ENCODE measurements at places on chromosomes 12 and 14.

DNA sequence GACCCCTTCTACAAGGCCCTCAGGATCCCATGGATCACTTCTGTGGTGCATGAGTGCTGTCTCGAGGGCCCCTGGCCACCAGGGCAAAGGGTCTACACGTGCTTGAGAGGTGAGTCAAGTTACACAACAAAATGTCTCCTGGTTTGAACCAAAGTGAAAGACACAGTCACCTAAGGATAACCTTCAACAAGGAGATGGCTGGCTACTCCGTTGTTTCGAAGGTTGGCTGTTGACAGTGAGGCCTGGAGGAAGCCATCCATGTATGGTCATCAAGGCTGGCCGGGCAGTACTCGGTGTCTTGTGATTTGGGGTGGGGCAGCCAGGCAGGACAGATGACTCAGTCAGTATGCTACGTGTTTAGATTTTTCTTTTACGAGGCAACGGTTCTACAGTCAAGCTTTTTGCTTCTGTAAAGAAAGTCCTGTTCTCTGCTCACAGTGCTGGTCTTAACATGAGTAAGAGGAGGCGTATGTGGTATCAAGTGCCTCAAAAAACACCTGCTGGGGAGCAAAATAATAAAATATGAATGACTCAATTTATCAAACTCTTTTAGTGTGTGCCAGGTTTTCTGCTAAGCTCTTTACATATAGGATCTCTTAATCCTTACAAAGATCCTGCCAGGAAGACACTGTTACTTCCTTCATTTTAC, 18.0 kb upstream of the NT5DC3 start:
- no peak for DNase-seq

DNA sequence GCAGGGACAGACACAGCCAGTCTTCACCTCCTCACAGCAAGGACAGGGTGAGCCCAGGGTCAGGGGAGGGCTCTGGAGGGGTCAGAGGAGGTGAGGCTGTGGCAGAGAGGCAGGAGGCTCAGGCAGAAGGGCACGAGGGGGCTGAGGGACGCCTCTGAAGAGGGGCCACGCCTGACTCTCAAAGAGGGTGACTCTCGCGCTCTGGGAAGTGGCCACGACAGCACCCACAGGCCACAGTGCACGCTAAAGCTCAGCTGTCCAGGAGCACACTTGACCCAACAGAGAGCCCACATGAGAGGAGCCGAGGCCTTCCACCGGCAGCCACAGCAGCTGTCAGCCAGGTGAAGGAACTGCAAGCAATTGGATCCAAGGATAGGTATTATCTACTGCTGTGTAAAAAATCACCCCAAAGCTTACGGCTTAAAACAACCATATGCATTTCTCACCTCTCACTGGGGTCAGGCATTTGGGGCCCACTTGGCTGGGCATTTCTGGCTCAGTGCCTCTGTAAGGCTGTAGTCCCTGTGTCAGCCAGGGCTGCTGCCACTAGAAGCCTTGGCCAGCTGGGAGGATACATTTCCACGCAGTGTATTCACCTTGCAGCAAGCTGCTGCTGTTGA, 27.8 kb downstream of the SLC6A12 start:
- no peak for DNase-seq

DNA sequence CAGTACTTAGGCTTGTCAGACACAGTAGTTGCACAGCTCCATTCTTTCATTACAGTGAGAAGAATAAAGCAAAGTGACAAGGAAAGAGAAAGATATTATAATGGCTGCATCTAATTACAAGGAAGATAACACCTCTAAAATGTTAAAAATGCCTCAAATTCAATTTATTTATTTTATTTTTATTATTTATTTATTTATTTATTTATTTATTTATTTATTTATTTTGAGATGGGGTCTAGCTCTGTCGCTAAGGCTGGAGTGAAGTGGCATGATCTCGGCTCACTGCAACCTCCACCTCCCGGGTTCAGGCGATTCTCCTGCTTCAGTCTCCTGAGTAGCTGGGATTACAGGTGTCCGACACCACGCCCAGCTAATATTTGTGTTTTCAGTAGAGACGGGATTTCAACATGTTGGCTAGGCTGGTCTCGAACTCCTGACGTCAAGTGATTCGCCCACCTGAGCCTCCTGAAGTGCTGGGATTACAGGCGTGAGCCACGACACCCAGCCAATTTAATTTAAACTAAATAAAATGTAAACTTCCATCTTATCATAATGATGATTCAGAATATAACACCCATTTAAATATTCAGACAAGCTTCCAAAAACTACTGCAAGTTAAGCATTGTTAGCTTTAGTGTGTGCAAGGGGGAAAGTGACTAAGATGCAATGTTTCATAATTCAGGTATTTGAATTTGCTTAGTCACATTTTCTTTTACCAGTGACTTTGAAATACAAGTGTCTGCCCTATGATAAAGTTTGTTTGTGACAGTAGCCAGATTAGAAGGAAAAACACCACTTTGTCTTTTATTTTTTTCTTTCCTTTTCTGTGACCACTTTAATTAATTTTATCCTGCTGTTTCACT, 2.4 kb upstream of the CFAP54 start:
- no peak for DNase-seq

- DNase-seq = no peak
Measured at GRCh38 chr12:1744932-1745331, 54.1 kb downstream of the ADIPOR2 start.

DNA sequence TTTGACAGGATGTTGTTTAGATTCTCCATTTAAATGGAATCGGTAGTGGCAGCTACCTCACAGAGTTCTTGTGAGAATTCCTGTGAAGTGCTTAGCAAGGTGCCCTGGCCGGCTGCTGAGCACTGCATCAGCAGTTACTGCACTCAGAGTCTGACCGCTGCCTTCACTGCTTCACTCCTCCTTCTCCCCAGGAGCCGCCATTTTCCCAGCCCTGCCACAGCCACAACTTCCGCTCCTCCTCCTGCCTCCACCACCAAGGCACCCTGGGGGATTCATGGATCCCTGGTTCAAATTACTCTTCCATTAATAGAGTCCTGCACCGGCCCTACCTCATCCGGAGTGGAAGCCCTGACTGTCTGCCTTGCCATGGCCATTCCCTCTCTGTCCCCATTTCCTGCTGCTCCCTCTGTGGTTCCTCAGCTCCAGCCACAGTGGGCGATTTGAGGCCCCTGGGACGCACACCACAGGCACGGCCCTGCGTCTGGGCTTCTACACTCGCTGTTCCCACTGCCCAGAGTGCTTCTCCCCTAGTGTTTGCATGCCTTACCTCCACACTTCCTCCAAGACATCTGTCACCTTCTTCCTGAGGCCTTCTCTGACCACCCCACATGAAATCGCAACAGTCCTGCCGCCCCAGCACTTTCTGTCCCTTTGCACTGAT, 210.3 kb downstream of the IPO8 start:
- DNase-seq = no peak

GRCh38 chr14:22095860-22096513, 422.4 kb upstream of the OR4E1 start:
- DNase-seq = no peak

GRCh38 chr12:47758834-47759690, at the start of gene RAPGEF3:
RAPGEF3 (minus strand) TSS chr12:47758880; CDS start chr12:47758556, 324 bp downstream.
- DNase-seq = no peak

DNA sequence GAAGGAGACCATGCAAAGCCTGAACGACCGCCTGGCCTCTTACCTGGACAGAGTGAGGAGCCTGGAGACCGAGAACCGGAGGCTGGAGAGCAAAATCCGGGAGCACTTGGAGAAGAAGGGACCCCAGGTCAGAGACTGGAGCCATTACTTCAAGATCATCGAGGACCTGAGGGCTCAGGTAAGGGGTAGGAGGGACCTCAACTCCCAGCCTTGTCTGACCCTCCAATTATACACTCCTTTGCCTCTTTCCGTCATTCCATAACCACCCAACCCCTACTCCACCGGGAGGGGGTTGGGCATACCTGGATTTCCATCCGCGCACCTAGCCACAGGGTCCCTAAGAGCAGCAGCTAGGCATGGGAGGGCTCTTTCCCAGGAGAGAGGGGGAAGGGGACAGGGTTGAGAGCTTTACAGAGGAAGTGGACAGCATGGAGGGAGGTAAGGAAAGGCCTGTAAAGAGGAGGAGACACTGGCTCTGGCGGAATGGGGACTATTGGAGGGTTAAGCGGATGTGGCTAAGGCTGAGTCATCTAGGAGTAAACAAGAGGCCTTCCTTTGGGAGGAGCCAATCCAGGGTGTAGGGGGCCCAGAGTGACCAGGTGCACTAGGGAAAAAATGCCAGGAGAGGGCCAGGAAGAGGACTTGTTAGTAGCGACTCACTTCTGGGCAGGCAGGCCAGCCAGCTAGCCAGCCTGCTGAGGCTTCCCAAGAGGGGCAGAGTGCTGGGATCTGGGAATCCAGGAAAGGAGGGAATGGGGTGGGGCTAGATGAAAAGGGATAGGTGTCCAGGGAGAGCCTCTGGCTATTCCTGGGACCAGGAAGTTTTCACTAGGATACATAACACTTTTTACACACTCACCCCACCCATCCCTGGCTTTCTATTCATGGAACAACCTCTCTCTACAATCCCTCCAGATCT, 754 bp downstream of the KRT18 start:
- no peak for DNase-seq

GRCh38 chr14:34895277-34895676, 20.1 kb upstream of the BAZ1A start:
- DNase-seq = no peak

DNA sequence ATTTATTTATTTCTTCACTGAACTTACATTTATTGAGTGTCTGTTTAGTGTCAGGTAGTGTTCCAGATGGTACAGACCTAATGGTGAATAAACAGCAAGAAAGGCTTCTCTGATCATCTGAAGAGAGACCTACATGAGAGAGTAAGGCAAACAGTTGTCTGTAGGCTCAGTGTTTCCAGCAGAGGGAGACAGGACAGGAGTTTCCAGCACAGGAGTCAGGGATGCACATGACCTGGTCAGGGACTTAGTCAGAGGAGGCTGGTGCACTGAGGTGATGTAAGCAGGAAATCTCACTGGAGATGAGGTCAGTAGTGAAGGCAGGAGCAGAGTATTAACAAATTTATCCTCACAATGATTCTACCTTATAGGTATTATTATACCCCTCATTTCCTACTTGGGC, 233.2 kb downstream of the MDGA2 start:
- no peak for DNase-seq

DNA sequence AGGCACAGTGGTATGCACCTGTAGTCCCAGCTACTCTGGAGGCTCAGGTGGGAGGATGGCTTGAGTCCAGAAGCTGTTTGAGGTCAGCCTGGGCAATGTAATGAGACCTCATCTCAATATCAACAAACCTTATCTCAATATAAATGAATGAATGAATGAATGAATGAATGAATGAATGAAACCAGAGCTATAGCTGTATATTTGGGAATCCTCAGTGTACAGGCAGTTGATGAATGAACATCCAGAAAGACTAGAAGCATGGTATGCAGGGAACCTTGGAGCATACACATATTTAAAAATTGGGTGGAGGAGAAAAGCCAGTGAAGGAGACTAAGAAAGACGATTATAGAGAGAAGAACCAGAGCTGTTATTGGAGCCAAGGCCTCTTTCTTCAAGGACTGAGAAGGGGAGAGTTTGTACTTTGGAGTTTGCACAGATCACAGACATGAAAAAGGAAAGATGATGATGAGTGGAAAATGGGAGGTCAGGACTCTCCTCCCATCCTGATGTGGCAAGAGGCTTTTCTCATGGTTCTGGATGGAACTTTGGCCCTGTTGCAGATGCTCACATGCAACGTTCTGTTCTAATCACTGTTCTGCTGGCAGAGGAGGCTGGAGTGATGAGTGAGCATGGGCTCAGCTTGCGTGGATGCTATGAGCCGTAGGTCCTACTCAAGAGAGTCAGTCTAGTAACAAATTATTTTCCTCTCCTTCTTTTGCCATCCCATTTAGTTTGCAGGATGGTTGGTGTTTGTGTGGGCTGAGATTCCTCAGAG, 114.4 kb downstream of the PRKCH start:
- DNase-seq = no peak

DNA sequence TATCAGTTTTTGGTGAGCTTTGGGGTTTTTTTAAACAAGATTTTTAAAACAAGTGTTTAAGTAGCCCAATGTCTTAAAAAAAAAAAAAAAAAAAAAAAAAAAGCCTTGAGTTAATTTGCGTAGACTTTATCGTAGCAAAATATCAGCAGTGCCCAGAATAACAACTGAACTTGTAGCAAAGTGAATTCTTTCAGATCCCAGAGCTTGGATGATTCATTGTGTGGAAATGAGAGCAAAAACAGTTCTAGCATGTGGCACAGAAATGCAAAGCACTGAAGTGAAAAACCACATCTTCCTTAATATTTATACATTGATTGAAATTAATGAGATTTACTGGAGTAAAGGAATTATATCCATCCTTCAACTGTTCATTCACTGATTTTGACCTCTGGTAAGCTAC, 258.1 kb downstream of the EGLN3 start:
- no peak for DNase-seq

DNA sequence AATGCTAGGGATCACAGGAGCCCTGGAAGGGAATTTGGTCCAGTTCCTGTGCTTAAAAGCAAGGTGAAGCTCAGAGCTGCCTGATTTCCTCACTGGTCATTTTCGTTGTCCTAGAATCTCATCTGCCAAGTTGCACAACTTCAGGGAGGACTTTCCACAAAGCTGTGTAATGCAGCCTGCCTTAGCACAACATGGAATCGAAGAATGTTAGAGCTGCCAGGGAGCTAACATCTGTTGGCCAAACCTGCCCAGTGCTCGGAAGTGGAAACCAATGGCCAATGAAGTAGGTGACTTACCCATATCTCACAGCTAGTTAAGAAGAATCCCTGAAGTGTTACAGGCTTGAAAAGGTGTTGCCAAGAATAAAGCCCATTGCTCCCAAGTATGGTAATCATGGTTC, 79.9 kb upstream of the SSTR1 start:
- DNase-seq = no peak

GRCh38 chr12:125124320-125124966, 59.2 kb downstream of the AACS start:
- no peak for DNase-seq

GRCh38 chr12:1865284-1865866, 45.0 kb downstream of the LRTM2 start:
- DNase-seq = no peak

- DNase-seq = no peak
Measured at GRCh38 chr14:35653045-35653444, 119.1 kb downstream of the INSM2 start.

DNA sequence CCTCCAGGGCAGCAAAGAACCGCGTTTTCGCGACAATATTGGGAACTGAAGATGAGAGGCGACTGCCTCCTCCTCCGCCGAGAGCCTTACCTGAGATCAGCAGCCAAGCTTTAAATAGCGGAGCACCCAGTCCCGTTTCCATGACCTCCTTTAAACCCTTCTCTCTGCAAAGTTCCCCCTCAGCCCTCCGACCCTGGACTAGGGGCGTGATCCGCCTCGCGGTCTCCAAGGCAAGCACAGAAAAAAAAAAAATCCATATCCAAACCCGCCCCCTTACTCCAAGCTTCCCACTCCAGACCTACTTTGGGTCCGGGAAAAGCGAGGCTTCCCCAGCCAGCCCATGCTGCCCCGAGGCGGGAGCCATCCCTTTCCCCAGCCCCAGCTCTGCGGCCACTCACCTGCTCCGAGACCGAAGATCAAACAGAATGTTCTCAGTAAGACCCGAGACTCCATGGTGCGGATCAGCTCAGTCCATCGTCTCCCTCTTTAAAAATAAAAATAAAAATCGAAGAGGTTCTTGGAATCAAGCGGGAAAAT, 630 bp downstream of the NELL2 start:
- no peak for DNase-seq

- DNase-seq = no peak
Measured at GRCh38 chr12:112852810-112853209, 54.0 kb upstream of the OAS1 start.
